Thoracic aorta (tissue), 2 donors: ENCODE measurements at places on chromosomes 12 and 14.

DNA sequence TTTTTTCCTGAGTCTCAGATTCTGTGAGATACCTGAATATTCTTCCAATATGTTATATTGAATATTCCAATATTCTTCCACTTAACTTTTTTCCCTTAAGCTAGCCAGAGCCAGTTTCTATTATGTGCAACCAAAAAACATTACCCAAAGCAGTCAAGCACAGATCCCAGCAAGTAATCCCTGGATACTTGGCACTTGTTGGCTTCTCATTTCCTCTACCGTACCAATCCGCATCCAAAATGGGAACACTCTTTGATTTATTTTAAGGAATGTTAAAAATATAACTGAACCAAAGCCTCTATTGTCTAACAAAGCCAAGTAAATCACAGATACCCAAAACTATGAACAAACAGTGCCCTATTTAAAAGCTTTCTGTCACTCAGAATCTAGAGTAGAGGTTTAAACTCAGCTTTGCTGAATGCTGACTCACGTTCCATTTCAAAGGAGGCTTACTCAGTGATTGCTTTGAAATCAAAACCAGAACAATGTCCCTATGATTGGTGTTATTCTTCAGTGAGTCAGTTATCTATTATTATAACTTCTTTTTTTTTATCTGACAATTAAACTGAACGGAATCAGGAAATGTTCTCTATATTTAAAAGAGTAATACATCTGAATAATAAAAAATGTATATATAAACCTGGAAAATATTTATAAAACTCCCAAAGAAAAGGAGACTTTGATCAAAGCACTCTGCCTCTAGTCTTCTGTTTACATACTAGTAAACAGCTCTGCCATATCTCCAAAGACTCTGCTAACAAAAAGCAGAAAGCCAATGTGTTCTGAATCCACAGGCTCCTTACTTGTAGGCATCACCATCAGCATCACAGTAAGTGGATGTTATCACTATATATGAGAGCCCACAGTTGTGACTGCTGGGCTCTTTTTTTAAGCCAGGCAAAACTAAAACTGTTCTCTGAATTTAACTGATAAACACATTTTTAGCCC, 360.8 kb downstream of the CCDC91 start:
- DNase-seq = no peak

DNA sequence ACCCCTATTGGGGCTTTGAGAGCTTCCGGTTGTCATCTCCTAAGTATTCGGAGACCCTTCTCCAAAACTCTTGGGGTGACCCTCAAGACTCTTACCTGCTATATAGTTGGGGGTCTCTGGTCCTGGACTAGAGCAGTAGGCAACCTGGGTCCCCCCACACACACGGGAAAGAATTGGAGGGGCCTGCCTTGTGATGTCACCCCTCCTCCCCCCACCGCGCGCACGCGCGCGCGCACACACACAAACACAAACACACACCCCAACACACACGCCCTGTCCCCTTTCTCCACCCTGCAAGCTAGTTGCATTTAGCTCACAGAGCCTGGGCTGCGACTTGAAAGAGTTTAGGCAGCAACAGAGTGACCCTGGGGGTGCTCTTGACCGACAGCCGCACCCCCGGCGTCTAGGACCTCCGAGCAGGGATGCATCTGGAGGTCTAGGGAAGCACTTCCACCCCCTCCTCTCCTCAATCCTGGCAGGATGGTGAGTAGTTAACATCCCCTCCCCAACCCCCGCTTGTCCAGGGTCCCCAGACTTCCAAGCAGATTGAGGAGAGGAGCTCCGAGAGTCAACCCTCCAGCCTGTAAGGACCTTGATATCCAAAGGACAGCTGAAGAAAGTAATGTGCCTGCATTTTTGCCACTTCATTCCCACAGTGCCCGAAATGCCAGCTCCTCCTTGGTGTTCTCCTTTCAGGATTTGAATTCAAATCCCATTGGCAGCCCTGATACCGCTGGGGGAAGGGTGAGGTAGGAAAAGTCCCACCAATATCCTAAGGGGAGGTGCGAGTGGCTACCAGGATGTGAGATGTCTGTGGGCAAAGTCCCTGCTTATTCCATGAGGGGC, 1.4 kb upstream of the DNAJC14 start:
- no peak for DNase-seq

DNA sequence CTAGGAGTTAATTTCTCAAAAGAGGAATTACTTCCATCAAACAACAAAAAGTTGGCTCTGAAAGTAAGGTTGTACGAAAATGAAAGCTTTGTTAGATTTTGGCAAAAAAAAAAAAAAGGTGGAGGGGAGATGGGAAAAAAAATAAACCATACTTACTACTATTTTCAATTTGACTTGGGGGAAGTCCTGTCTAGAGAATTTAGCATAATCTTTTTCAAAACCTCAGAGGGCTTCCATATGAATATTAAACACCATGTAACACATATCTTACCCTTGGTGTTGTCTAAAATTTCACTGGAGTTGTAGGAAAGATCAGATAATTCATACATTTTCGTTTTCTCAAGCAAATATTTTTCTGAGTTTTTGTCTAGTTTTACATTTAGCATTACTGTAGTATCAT, 17.5 kb downstream of the GRIP1 start:
- DNase-seq = no peak

GRCh38 chr14:96752594-96752993, 44.6 kb upstream of the VRK1 start:
- DNase-seq = no peak

- no peak for DNase-seq
Measured at GRCh38 chr12:6394398-6394797, 10.4 kb downstream of the LTBR start.

DNA sequence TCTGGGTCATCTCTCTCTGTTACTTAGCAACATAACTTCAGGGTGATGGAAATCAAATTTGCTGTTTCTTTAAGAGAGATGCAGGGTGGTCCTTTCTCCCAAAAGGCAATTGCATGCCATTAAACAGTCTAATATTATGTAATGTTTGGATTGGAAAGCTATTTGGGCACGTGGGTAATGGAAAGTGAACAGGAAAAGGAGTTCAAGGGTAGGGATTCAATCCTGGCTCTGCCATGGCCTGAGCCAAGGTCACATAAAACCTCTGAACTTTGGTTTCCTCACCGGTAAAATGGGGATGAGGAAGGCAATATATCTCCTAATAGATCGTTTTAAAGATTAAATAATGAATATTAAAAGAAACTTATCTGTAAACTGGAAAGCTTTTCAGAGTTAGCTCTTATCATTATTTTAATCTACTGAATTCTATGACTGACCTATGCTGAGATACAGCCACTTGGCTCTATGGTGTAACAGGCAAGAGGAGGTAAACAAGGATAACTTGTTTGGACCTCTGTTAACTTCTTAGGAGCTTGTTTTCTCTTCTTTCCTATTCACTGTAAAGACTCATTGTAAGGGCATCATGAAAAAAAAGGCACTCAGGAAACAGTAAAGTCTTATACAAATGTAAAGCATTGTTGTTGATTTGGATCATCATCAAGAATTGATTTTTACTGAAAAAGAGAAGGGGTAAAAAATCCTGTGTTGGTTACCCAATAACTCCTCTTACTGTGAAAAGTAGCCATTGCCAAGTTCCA, 55.7 kb upstream of the OVCH1 start:
- no peak for DNase-seq

GRCh38 chr14:37196604-37197420, 925 bp upstream of the MIPOL1 start:
- no peak for DNase-seq

DNA sequence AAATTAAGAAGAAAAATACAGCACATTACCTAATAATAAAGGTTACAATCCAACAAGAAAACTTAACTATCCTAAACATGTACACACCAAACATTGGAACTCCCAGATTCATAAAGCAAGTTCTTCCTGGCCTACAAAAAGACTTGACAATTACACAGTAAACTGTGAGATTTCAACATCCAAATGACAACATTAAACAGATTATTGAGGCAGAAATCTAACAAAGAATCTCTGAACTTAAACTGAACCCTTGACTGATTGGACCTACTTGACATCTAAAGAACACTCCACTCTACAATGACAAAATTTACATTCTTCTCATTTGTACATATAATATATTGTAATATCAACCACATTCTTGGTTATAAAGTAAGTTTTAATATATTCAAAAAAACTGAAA, 1341.3 kb downstream of the LRFN5 start:
- DNase-seq = no peak

GRCh38 chr12:62264706-62265105, 4.5 kb downstream of the USP15 start:
- DNase-seq = no peak

GRCh38 chr14:79698298-79698711, 513.0 kb downstream of the DIO2 start:
- DNase-seq = no peak

GRCh38 chr12:269191-269590, 6.6 kb upstream of the SLC6A13 start:
- no peak for DNase-seq

GRCh38 chr12:1851151-1851701, 30.9 kb downstream of the LRTM2 start:
- DNase-seq = no peak

DNA sequence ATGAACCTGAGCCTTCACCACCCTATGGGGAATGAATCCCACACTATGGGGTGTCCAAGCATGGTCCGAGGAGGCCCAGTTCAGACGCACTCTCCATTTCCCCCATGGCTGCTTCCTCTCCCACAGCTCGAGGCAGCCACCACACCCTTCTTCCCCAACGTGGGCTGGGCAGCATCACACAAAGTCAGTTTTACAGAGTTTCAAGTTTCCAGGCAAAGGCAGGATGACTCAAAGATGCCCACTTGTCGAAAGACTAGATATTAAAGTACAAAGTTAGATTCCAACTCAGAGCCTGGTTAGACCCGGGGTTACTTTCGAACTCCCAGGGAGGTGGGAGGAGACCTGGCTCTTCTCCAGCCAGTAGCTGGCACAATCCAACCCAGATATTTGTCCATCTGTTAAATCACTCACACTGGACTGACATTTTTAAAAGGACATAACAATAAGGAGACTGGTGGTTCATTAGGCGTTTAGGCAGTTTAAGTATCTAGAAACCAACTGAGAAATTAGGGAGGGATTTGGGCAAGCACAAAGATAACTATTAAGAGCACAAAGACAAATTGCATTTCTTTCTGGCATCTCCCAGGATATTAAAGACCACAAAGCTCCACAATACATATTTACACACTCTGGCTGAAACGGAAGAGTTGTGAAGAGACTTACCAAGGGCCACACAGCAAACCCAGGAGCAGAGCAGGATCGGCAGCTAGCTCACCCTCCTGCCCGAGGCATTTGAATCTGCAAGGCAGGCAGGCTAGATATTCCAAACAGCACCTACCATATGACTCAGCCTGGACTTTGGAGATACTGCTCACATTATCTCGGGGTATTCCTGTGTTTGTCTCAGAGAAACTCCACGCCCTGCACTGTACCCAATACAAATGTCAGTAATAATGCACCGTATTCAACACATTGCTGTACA, 34.8 kb downstream of the TMCC3 start:
- no peak for DNase-seq

GRCh38 chr12:26680727-26681455, 152.1 kb downstream of the ITPR2 start:
- no peak for DNase-seq

GRCh38 chr14:30271811-30272323, 287.1 kb upstream of the G2E3 start:
- DNase-seq = no peak
